ENCODE measurements at places on chromosomes 6 and 20.

DNA sequence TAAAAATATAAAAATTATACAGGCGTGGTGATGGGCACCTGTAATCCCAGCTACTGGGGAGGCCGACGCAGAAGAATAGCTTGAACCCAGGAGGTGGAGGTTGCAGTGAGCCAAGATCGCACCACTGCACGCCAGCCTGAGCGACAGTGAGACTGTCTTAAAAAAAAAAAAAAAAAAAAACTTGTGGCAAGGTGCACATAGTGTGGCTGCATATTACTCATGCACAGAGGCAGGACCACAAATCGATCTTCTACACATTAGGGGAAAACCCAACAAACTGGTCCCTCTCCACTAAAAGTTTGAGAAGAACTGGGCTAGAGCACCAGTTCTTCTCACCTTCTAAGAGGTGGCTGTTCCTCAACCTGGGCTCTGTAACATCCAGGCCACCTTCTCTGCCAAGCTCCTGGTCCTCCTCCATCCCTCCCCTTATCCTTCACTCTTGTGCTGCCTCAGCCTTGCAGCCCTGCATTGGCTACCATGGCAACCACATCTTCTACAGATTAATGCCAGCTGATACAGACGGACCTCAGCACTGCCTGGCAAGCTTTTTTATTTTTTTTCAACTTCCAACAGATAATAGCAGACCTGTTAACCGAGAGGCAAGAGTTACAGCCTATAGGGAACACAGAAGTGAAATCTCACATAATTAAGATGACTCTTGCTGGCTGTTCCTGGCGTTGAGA is 88.0 kb downstream of the ATP9A start:
- DNase-seq = no peak

- DNase-seq = no peak
Measured at GRCh38 chr20:49562311-49563014, 5.5 kb downstream of the PTGIS start.

- DNase-seq = no peak
Measured at GRCh38 chr6:83854001-83854501, 891 bp downstream of the RIPPLY2 start.

GRCh38 chr20:22630701-22631100 is 46.3 kb upstream of the FOXA2 start:
- no peak for DNase-seq

All from activated CD8-positive, alpha-beta memory T cell treated with anti-CD3 and anti-CD28 coated beads for 4 hours (primary cell).